Activated T-helper 2 cell treated with anti-CD3 and anti-CD28 coated beads, Interferon-gamma antibody, Interleukin-2, Interleukin-4, amounts not matched to agents 10 μg/mL and 5 μg/mL and 100 μg/mL, durations not matched to agents 14 hours and 24 hours and 36 hours (primary cell): ENCODE measurements at places on chromosomes 6 and 20. TPM values are rescaled to one million over a fixed set of nuclear protein-coding genes. Genes with fewer than 3 reads are reported as not detected.

DNA sequence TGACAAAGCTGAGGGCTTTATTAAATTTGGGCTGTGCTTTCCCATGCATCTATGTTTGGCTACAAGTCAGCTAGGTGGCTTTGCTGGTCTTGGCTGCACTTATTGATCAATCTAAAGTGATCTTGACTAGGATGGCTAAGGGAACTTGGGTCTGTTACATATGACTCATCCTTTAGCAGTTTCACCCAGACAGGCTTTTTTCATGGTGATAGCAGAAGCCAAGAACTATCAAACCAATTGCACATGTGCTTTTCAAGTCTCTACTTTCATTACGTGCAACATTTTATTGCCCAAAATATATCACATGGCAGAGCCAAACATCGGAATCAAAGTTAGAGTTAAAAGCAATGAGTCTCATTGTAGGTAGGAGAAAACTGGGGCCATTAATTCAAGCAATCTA lies 626.3 kb downstream of the TENT5A start:
- H3K4me3 ChIP-seq = no peak overlapping the region
- no peaks in the 10 kb centered on the region for H3K27me3 ChIP-seq
- H3K36me3 ChIP-seq = no peaks in the 10 kb centered on the region
- DNase-seq = no peak

DNA sequence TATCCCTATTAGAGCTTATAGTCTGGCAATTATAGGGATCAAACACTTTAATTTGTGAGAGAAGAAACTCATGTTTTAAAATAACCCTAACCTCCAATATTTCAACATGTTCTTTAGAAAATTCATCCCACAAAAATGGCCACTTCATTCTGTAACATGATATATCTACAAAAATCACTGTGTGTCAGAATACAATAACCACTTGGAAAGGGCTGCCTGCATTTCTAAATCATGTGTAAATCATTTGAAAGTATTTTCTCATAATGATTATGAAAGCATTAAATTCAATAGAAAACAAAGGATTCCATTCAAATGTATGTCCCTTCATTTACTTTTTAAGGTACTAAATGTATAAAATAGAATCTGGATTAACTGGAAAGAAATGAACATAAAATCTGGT lies 101.4 kb upstream of the NHSL1 start:
- no peaks in the 10 kb centered on the region for H3K4me1 ChIP-seq
- H3K4me3 ChIP-seq = no peak overlapping the region
- no peaks in the 10 kb centered on the region for H3K36me3 ChIP-seq
- H3K27ac ChIP-seq = no peak overlapping the region

GRCh38 chr6:107763946-107764345 lies 60.2 kb downstream of the SCML4 start:
- peaks cover 2% of the 10 kb centered on the region for H3K4me1 ChIP-seq
- H3K27me3 ChIP-seq = peaks cover 16% of the 10 kb centered on the region

DNA sequence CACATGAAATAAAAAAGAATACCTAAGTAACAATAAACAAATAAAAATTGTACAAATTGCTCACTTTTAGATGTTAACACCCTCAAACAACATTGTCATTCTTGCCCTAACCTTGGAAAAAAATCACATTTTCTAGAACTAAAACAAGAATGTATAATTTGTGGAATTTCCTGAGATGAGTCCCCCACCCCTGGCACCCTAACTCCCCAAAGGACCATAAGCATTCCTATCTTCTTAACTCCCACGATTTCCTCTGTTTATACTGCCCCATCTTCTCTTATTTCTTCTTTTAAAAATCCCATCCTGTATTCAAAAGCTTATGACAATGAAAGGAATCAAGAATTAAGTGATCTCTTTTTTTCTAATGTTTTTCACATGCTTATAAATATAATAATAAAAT lies 70.9 kb downstream of the IBTK start:
- DNase-seq = no peak
- H3K36me3 ChIP-seq = peaks cover 49% of the 10 kb centered on the region
- H3K4me1 ChIP-seq = peaks cover 8% of the 10 kb centered on the region
- no peak overlapping the region for H3K27ac ChIP-seq

GRCh38 chr6:88856566-88856965 lies 106.9 kb downstream of the RNGTT start:
- DNase-seq = no peak
- no peak overlapping the region for H3K4me3 ChIP-seq
- H3K36me3 ChIP-seq = peaks cover 22% of the 10 kb centered on the region
- no peaks in the 10 kb centered on the region for H3K4me1 ChIP-seq

GRCh38 chr6:66930559-66931290 lies 1223.7 kb upstream of the EYS start:
- no peaks in the 10 kb centered on the region for H3K27me3 ChIP-seq
- no peaks in the 10 kb centered on the region for H3K4me1 ChIP-seq
- H3K36me3 ChIP-seq = no peaks in the 10 kb centered on the region
- no peak overlapping the region for H3K27ac ChIP-seq
- no peak overlapping the region for H3K4me3 ChIP-seq
- DNase-seq = no peak

CTCFL gene
- total RNA-seq = not detected in 2 replicates

EYS gene
- not detected in 2 replicates for total RNA-seq

ENPP5 gene
- not detected in 2 replicates for total RNA-seq

HCRTR2 gene
- total RNA-seq = not detected in 2 replicates

BTNL2 gene
- not detected in 2 replicates for total RNA-seq
